ENCODE measurements at places on chromosomes 1 and 21.

- DNase-seq, result peak; percentile 43
These were observed 176.8 kb upstream of the USP25 start for GRCh38 chr21:15552914-15553494.

GRCh38 chr1:231719485-231720183 lies 93.0 kb downstream of the DISC1 start:
- no peak for DNase-seq

DNA sequence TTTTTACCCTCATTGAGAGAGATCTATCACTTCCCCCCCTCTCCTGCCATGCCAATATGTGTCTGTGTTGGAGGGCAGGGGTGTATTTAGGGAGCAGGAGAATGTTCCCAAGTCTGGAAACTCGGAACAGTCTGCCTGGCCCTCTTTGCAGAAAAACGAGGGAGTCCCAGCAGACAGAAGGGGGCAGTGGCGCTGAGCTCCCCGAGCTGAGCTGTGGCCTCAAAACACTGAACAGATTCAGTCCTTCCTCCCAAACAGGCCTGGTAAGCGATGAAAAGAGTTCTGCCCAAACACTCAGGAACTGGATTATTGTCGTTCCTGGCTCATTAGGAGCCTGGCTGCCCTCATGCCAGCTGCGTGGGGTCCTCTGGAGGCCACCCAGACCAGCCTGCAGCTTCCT lies 981 bp downstream of the CLDN14 start:
- peak; percentile 26 for DNase-seq

- DNase-seq, result no peak
These were observed 538.1 kb upstream of the ZRANB2 start for GRCh38 chr1:71618766-71619530.

GRCh38 chr1:97379387-97380075 lies 541.3 kb downstream of the DPYD start:
- DNase-seq, result no peak

Measured in umbilical cord (tissue), 2 donors.